Stimulated activated CD4-positive, alpha-beta T cell treated with anti-CD3 and anti-CD28 coated beads, Interleukin-4, amount 100 ng/mL, for 4 hours (primary cell): ENCODE measurements at places on chromosomes 1 and 21.

GRCh38 chr21:24989516-24989915 is 617.8 kb downstream of the MRPL39 start:
- DNase-seq, result no peak

- DNase-seq, result no peak
These were observed 29.6 kb downstream of the TSNAX start for GRCh38 chr1:231557898-231558707.

- no peak for DNase-seq
These were observed 108.7 kb downstream of the ENAH start for GRCh38 chr1:225544263-225544662.

DNA sequence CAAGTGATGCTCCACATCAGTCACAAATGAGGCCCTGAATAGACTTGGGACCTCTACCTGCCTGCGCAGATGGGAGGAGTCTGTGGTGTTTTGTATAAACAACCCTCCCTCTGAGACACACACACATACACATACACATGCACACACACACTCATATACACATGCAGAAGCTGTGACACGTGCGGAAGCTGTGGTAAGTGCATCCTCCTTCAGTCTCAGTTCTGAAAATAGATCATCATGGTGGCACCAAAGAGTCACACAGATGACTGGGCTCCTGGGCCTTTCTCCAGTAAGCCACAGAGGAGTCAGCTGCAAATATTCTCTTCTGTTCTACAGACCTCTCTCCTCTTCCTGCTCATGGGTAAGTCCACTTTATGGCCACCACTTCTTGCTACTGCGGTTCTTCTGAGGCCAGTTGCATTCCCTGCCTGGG is at the start of gene LY9:
LY9 (plus strand) TSS at position 224 of the 433 bp plus-strand sequence; CDS start at position 238, 14 bp downstream.
- peak; percentile 85 for DNase-seq

DNA sequence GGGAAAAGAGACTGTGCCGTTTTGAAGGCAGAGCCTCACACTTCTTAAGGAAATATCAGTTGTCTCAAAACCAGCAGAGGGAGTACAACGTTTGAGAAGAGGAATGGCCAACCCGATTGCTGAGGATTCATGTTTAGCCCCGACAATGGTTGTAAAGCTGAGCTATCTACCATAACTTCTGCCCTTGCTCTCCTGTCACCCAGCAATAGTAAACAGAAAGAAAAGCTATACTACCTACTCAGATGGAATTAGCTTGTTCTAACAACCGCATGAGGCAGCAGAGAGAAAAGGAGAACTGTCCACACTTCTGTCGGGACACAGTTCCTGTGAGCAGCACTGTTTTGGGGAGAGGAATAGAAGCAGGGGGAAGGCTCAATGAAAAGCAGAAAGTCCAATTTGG is 91.2 kb downstream of the SLC45A1 start:
- no peak for DNase-seq

- no peak for DNase-seq
These were observed 16.5 kb downstream of the SMAP2 start for GRCh38 chr1:40389871-40390560.

GRCh38 chr1:28566931-28567330 is 14.0 kb downstream of the TRNAU1AP start:
- no peak for DNase-seq

DNA sequence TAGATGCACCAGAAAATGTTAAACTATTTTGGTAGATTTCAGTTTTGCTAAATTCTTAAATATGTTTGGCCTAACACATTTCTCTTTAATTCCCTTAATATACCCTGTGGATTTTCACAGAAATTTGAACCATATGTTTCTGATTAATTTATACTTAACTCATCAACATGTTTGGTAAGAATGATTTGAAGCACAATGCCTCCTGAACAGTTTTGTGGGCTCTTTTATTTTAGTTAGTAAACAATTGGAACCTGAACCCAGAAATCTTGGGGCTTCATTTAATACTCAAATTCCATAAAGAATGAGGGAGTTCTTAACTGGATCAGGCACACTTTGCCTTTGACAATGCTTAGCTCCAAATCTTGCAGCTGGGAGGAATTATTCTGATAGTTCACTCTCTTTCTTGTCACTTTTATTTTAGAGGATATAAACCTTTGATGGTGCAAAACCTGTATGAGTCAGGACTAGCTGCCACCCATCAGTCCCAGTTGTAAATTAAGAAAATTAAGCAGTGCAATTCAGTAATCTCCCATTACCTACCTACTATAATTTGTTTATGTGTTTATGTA is 24.6 kb upstream of the LYPLAL1 start:
- no peak for DNase-seq

DNA sequence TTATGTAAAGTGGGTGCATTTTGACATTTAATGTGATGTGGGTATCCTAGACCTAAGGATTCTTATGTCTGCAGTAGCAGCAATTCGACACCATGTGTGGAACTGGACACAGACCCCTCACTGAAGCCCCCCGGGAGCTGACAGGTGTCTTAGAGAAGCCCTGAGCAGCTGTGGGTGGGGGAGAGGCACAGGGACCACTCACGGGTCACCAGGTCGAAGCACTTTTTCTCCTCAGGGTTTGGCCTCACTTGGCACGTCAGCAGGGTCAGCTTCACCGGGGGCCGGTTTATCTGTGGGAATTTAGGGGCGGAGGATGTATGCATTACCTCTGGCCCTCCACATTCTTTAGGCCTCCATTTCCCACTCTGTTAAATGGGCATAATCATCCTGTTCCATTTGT is 14.0 kb upstream of the TCEA3 start:
- DNase-seq, result no peak

DNA sequence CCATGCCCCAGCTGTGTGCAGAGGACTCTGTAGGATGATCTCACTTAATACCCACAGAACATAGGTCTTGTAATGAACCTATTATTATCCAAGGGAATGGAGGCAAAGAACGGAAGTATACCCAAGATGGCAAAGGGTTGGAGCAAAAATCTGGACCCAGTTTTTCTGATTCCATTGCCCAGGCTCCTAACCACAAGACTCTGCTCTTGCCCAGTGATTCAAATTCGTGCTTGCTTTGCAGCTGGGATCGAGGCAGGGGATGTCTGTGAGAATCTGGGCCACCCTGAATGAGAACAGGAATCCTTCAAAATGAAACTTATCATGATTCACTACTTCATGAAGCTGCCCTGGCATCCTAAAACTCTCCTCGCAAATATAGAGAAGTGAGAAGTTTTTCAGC is 97.5 kb upstream of the KCNJ6 start:
- no peak for DNase-seq

DNA sequence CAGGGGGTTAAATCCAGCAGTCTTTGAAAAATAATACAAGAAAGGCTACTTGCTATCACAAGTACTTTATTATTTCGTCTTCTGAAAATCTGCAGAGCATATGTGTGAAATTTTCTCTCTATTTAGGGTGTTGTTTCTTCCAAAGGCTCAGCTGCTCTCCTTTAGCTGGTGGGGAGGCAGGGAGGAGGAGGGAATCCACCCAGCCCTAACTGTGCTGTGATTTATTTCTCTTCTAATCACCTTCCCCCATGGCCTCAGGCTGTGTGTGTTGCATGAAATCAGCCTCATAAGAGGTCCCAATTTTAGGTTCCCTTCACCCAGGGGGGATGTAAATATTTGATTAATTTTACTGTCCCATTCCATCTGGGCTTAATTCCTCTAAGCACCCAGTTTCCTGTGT is 77.6 kb upstream of the PGBD5 start:
- DNase-seq, result no peak

- DNase-seq, result no peak
These were observed 3.0 kb upstream of the SDE2 start for GRCh38 chr1:226001963-226002666.

GRCh38 chr1:162639718-162640117 is 7.5 kb downstream of the DDR2 start:
- DNase-seq, result no peak

DNA sequence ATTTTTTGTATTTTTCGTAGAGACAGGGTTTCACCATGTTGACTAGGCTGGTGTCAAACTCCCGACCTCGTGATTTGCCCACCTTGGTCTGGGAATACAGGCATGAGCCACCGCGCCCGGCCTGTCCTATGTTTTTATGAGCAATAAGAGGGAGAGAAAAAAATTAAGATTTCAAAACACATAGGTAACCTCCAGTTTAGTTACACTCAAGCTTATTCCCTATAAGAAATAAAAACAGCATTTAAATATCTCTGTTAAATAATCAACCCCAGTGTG is 7.1 kb downstream of the RSBN1 start:
- no peak for DNase-seq

DNA sequence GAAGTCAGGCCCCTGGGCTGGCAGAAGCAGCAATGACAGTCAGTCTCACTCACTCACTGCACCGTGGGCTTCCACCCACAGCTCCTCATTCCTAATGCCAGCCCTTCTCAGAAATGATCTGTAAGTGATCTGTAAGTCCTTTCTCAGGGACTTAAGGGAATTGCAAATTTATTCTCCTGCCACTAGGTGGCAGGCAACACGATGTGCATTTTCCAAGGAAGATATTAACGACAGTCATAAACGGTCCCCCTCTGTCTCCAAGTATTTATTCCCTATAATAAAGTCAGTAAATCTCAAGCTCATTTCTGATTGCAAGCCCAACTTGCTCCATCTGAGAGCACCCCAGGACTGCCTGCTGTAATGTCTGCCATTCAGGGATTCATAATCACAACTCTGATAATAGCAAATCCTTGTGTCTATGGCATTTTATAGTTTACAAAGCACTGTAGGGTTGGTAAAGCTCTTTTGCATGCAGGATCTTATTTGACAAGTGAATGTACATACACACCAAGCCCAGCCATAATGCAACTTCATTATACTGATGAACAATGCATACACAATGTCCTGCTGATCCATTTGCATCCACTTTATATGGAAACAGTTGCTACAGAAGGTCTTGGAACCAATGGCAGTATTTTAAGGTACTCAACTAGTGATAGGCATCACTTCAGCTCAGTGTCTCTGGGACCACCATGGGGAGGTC is 380.5 kb upstream of the CAMK1G start:
- DNase-seq, result no peak

DNA sequence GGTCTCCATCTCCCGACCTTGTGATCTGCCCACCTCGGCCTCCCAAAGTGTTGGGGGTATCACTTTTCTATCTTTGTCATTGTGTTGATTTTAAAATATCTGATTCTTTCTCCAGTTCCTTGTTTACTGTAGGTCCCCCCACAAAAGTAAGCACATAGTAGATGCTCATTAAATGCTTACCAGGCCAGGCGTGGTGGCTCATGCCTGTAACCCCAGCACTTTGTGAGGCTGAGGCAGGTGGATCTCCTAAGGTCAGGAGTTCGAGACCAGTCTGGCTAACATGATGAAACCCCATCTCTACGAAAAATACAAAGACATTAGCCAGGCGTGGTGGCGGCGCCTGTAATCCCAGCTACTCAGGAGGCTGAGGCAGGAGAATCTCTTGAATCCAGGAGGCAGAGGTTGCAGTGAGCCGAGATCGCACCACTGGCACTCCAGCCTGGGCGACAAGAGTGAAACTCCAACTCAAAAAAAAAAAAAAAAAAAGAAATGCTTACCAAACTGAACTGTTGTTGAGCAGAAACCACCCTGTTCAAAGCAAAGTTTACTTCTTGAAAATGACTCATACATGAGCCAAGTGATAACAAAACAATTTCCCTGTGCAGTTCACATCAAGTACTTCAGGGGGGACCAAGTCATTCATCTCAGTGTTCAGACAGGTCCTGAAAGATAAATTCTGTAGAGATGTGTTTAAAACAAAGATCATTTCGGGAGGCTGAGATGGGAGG is 24.3 kb upstream of the NID1 start:
- no peak for DNase-seq

GRCh38 chr1:230072296-230072695 is 5.3 kb downstream of the GALNT2 start:
- DNase-seq, result no peak

DNA sequence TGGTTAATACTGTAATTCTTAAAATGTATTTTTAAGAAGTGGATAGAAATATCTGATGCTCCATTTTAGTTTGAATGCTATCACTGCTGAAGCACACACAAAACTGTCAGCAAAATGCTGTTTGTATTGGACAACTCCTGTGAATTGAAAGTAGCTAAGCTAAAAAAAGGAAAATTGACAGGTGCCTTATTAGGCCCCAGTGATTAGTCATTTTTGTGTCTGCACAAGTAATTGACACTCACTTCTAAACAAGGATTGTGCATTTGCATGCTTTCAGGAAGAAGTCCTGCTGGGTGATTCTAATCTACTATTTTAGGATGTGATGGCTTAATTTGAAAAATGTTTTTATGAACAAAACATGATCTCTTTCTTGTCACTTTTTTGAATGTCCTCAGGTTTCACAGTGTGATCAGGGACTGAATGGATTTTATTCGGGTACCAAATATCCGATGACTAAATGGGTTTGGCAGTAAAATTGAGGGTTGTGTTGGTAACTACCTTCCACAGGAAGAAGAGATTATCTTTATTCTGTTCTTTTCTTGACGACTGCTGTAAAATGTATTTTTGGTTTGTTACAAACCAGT is 13.0 kb upstream of the MAP3K7CL start:
- DNase-seq, result no peak

- DNase-seq, result no peak
These were observed 8.7 kb upstream of the ADCY10 start for GRCh38 chr1:167922611-167923074.

GRCh38 chr1:156095906-156096508 is 13.7 kb upstream of the MEX3A start:
- DNase-seq, result no peak

- DNase-seq, result no peak
These were observed 3.1 kb upstream of the SHISA4 start for GRCh38 chr1:201885531-201886075.

GRCh38 chr1:36350659-36351226 is 27.3 kb upstream of the EVA1B start:
- peak; percentile 67 for DNase-seq

DNA sequence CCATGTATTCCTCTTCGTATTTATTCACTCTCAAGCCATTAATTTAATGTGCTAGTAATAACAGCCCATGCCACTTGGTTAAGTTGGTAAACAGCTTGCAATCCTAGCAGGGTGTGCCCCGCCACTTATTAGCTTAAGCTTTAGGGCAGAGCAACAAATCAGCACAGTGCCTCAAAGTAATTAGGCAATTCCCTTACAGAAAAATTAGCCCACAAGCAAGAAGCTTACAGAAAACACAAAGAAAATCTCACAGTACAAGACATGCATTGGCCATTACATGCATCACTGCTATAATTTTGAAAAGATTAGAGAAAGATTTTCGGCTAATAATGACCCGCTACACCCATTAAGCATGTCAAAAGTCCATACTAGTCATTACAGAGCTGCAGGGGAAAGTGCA is 47.6 kb downstream of the TGFB2 start:
- DNase-seq, result no peak
